COR-L47 (cell line): ENCODE measurements at places on chromosomes 7 and 10.

DNA sequence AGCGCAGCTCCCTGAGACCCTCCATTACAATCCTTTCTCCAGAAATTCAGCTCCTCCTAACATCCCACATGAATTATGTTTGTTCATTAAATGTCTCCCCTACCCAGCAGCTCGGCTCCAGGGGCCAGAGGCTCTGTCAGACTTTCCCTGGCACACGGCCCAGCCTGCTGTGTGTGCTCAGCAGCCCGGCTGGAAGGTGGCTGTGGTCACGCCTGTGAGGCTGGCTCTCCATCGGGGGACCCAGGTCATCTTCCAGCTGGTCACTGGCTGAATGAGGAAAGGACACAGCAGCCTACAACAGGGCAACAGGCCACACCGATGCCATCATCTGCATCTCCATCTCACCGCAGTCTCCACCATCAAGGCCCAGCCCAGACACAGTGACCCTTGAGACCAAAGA, 219.8 kb downstream of the MAD1L1 start:
- peak; percentile 85 for DNase-seq

DNA sequence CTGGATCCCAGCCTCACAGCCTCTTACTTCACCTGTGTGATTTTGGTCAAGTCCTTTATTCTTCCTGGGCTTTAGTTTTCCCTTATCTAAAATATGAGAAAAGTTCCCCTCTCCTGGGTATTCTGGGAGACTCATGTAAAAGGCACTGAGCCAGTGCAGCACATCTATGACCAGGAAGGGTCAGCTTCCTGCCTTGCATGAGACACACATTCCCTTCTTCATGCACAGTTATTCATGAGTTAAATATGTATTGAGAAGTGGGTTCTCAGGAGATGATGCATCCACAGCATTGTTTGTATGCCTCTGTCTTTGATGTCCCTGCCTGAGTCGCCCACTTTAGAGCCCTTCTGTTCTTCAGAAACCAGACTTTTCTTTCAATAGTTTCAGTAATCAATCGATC, 33.3 kb downstream of the EGFR start:
- no peak for DNase-seq

DNA sequence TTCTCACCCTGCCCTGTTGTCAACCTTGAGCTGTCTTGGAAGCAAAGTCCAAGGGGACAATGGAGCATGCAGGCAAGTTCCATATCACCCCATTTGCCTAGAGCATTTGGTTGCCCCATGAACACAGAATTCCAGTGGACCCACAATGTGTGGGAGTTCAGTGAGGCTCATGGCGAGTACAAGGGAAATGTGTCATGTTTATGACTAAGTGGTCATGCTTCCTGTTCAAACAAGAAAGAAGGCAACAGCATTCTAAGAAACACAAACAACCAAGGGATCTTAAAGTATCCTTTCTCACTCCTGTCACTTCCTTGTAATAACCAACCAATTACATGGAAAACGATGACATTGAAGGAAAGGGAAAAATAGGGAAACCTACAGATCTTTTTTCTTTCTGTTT, 513.0 kb downstream of the INHBA start:
- DNase-seq: no peak

- no peak for DNase-seq
Observed at GRCh38 chr7:45973725-45974532, 52.9 kb upstream of the IGFBP3 start.
